ENCODE measurements at places on chromosomes 5 and 9.

- DNase-seq = no peak
Measured at GRCh38 chr5:110109667-110110066, 419.9 kb downstream of the MAN2A1 start.

GRCh38 chr9:96089452-96090085 lies 212.4 kb downstream of the HSD17B3 start:
- DNase-seq = no peak

DNA sequence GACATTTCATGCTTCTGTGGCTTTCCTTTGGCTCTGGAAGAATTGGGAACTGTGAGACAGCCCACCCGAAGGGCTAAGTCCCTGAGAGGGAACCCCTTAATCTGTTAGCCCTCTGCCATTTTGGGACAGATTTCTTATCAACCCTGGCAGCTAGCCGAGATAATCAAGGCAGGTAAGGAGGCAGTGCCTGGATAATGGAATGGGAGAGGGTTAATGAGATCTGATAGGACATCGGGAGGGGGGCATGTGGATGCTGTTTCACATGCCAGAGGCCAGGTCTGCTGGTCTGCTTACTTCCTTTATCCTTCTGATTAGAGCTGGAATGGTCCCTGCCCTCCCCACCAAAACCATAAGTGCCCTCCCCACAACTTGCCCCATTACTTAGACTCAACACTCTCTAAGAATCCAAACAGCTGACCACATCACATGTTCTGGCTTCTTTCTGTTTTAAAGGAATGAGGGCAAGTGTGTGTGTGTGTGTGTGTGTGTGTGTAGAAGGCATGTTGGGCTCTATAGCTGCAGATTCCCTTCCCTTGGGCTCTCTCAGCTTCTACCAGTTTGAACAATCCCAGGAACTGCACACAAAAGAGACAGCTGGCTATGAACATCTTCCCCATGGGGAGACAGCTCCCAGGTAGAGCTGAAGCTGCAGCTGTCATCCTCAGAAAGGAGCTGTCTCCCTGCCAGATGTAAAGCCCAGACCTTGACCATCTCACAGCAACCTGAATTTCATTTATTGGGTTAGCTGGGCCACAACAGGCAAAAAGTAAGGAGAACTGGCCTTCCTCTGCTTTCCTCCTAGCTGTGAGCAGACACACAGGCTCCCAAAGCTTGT lies 221.3 kb downstream of the PIK3R1 start:
- DNase-seq = no peak

- no peak for DNase-seq
Measured at GRCh38 chr5:93569300-93570160, 11.5 kb downstream of the NR2F1-AS1 start.

DNA sequence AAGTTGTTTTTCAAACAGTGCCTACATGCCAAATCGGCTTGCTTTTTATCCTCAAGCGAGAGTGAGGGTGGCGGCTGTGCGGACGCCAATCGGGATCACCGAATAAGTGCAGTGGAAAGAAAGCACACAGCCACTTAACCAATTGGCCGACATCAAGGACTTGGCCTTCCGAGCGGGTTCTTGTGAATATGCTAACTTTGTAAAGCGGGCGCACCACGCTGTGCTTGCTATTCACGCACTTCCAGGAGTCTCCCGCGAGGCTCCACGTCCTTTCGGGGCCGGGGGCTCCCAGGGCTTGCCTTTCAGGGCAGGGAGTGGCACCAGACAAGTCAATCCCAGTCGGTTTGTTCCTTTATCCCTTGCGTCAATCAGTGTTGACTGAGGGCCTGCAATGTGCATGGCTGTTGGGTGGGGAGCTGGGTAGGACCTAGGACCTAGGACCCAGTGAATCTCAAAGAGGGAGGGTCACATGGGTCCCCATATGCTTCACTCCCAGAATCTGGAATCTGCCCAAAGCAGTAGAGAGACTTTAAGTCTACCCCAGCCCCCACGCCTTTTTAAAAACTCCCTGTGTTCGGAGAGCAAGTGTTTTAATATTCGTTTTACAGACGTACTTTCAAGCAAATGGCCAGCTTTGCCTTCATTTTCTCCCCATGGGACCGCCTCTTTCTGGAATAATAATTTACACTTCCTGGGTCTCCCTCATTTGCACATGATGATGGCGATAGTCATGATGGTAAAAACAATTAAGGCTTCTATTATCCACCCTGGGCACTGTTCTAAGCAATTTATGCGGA lies 2.0 kb upstream of the GCNT4 start:
- DNase-seq = no peak

- DNase-seq = no peak
Measured at GRCh38 chr5:153390569-153390968, 99.9 kb upstream of the GRIA1 start.

GRCh38 chr9:101387871-101388506 lies 3.2 kb upstream of the BAAT start:
- no peak for DNase-seq

DNA sequence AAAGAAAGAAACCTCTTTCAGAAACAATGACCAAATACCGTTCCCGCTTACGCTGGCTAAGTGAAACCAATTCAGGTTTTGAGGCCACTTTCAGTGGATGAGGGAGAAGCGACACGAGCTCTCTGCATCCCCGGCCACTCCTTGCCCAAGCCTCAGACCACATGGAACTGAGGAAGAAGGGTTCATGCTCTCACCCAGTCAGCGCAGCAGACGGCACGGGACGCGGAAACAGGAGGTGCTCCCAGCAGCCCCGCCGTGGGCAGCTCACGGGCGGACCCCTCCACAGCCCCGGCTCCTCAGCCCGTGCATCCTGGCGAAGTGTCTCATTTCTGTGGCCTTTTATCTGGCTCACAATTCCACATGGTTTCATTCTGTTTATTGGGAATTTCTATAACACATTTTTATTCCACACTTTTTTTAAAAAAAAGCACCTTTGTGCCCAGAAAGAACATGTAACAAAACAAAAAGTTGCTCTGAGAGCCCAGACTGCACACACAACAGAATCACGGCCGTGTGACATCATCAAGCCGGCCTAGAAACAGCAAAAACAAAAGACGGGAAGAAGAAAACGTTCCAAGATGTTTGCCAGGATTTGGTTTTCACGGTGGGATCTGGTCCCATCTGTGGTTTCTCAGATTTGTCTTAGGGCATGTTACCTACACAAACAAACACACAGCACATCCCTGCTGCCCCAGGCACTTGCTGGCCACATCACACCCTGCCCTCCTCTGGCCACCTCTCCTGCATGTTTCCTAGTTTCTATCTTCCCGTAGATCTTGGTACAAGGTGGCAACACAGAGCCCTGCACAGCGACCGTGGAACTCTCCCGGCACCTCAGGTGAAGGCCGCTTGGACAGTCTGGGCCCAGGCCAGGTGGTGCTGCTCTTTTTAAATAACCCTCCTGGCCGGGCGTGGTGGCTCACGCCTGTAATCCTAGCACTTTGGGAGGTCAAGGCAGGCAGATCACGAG lies 16.2 kb downstream of the QSOX2 start:
- DNase-seq = no peak

- no peak for DNase-seq
Measured at GRCh38 chr5:102800427-102800826, 45.3 kb downstream of the PAM start.

Measured in type B pancreatic cell (in vitro differentiated cells).